ENCODE measurements at places on chromosomes 11 and 22. TPM values are rescaled to one million over a fixed set of nuclear protein-coding genes. Genes with fewer than 3 reads are reported as not detected.

DNA sequence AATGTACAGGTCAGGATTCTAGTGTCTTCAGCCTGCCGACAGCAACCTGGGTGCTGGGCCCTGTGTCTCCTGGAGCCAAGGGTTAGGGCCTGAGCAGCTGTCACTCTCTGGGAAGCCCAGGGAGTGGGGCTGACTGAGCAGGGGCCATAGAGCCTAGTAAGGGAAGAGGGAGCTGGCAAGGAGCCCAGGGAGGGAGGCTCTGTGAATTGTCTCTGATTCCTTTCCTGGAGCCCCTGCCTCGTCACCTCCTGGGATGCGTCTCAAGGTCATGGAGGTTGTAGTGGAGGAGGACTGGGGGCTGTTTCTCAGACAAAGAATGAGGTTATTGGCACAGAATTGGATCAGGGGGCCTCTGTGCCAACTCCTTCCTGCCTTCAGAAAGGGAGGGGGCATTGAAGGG lies 11.8 kb downstream of the SOX10 start:
- ATAC-seq: no peak

- peak; percentile 45 for ATAC-seq
These were observed 6.4 kb downstream of the TSSC4 start for GRCh38 chr11:2406878-2407410.

- ATAC-seq: peak; percentile 69
These were observed 61.1 kb upstream of the CD44 start for GRCh38 chr11:35077709-35078469.

- no peak for ATAC-seq
These were observed 133.8 kb upstream of the PITPNB start for GRCh38 chr22:28052825-28053269.

GRCh38 chr11:69394869-69395246 lies 86.6 kb upstream of the LINC01488 start:
- no peak for ATAC-seq

DNA sequence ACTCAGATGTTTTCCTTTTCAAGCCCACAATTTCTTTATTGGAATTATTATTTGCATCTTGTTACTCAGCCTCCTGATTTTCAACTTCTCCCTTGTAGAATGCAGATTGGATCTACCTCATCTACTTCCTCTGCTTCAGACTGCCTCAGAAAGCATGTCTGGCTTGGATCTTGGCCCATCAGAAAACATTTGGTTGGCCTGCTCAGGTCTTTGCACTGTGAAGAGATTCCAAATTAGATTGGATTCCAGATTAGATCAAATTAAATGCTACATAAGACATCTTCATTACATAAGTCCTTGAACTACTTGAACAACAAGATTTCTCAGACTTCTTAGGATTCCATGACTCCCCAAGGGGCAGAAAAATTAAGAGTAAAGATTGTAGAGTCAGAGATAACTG lies 358.0 kb downstream of the DLG2 start:
- no peak for ATAC-seq

- no peak for ATAC-seq
These were observed 36.8 kb upstream of the SMTN start for GRCh38 chr22:31044262-31044861.

DNA sequence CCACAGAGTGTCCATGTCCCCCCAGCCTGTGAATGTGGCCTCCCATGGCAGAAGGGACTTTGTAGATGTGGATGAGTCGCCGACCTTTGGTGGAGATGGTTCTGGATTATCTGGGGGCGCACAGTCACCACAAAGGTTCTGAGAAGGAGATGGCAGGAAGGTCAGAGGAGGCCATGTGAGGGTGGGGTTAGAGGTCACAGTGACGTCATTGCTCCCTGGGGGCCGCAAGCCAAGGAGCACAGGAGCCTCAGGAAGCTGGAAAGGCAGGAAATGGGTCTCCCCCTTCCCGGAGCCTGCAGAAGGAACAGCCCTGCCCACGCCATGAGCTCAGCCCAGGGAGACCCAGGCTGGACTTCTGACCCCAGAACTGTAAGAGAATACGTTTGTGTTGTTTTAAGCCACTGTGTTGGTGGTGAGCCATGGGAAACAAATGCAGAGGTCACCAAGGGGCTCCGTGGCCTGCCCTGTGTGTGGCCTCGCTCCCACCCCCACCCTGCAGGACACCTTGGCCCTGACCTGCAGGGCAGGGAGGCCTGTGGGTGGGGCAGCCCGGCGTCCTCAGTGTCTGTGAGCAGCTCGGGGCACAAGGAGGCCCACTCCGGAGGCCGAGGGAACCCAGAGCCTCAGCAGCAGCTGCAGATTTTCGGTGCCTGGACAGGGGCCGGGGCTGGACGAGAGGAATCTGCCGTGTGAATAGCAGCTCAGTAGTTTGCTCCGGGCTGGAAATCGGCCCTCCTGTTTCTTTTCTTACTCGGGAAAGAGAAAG lies 32.1 kb downstream of the GRAMD4 start:
- ATAC-seq: no peak

VPREB1 gene
- not detected for total RNA-seq

TFIP11 gene
- total RNA-seq: 23.2 TPM

KRTAP5-10 gene
- total RNA-seq: 0.16 TPM

RAG2 gene
- total RNA-seq: not detected

MAP6 gene
- total RNA-seq: 0.32 TPM
